Psoas muscle (tissue), 8 donors: ENCODE measurements at places on chromosomes 16 and 17. TPM values are rescaled to one million over a fixed set of nuclear protein-coding genes. Genes with fewer than 3 reads are reported as not detected.
A peak's percentile ranks its signal among the peaks of the same experiment; 100 is the strongest.

Gene TBC1D28
- total RNA-seq = not detected

Gene ABCC11
- 0.22 TPM for total RNA-seq

Gene XPO6
- 24.5 TPM for total RNA-seq

Gene TMEM88
- total RNA-seq = 16.9 TPM

Gene CCL8
- not detected for total RNA-seq

Gene ZNF200
- total RNA-seq = 3.4 TPM

Gene CDR2L
- total RNA-seq = 3.4 TPM

Gene CDH3
- total RNA-seq = not detected

Gene ZNF830
- 9.1 TPM for total RNA-seq

Gene RBFOX1
- 122 TPM for total RNA-seq

Gene OR2C1
- total RNA-seq = not detected

DNA sequence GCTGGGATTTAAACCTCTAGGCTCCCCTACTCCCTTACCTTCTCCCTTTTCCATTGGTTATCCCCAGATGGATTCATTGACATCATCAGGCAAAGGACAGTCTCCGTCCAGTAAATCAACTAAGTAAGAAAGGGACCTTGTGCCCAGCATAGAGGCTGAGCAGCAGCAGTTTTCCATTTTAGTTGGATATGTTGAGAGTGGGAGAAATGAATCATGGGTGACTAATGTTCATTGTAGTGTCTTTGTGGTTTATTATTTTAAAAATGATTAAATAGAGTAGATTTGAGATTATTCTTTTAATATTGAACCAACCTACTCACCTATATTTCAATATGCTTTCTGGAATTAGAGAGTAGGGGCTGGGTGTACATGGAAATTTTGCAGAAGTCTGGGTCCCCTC lies 99.4 kb upstream of the CACNG3 start:
- no peaks in the 10 kb centered on the region for H3K36me3 ChIP-seq
- no peaks in the 10 kb centered on the region for H3K4me1 ChIP-seq
- no peaks in the 10 kb centered on the region for H3K27me3 ChIP-seq
- DNase-seq = no peak
- no peak overlapping the region for H3K27ac ChIP-seq

GRCh38 chr16:31484491-31485171 lies 1.7 kb downstream of the SLC5A2 start:
- peaks cover 20% of the 10 kb centered on the region for H3K4me1 ChIP-seq
- no peak overlapping the region for H3K27ac ChIP-seq
- H3K27me3 ChIP-seq = peaks cover 43% of the 10 kb centered on the region
- no peaks in the 10 kb centered on the region for H3K36me3 ChIP-seq
- no peak overlapping the region for H3K4me3 ChIP-seq
- DNase-seq = no peak

GRCh38 chr16:50496990-50497389 lies 51.2 kb upstream of the NKD1 start:
- DNase-seq = no peak
- no peaks in the 10 kb centered on the region for H3K36me3 ChIP-seq
- H3K4me3 ChIP-seq = no peak overlapping the region
- H3K27ac ChIP-seq = no peak overlapping the region
- no peaks in the 10 kb centered on the region for H3K27me3 ChIP-seq

DNA sequence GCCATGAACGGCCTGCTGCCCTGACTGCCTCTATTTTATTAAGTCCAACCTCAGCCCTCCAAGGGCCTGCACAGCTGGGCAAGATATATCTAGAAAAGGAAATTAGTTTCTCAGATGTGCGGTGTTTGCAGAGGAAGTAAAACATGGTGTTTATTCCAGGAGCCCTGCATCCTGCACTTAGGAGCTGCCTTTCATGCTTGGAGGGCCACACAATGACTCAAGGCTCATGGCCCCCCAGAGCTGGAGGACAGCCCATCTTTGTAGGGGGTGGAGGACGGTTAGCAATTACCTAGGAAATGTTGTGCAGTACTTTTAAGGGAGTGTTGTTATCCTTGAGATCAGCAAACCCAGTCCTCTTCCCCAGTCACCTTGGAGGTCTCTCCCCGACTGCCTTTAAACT lies 80.5 kb downstream of the COPRS start:
- no peak overlapping the region for H3K4me3 ChIP-seq
- no peak for DNase-seq
- no peak overlapping the region for H3K27ac ChIP-seq
- H3K4me1 ChIP-seq = no peaks in the 10 kb centered on the region
- no peaks in the 10 kb centered on the region for H3K27me3 ChIP-seq

DNA sequence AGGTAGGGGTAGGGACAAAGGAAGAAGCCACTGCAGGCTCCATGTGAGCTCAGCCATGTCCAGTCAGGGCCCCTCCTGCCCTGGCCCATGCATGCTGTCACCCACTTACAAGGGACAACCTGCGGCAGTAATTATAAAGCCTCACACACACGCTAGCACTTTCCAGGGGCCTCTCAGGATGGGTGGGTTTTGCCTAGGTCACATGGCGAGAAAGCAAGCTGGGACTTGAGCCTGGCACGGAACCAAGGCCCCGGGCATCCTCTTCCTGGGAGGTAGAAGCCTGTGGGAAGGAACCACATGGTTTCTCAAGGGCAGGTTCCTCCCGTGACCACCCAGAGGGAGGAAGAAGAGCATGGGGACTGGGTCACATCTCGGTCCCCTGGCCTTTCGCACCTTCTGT lies 7.0 kb downstream of the ZNF319 start:
- no peaks in the 10 kb centered on the region for H3K36me3 ChIP-seq
- H3K27ac ChIP-seq = no peak overlapping the region

DNA sequence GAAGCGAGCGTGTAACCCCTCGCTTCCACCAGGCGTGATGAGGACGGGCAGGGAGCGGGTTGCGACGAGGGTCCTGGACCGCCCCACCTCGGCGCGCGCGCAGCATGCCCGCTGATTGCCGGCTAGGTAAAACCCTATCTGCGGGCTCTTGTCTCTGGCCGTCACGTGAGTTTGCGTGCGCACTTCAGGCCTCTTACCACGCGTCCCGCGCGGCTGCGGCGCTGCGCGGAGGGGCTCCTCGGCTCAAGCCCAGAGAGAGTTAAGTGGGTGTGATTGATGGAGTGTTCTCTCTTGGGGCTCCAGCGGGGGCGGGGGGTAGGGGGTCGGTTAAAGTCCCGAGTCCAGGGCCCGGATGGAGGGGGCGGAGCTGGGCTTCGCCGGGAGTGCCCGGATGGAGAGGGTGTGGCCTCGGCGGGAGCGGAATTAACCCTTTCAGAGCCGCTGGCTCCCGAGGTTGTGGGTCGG lies 7.9 kb downstream of the KDM6B start:
- peaks cover 49% of the 10 kb centered on the region for H3K4me1 ChIP-seq
- no peaks in the 10 kb centered on the region for H3K36me3 ChIP-seq
- H3K27ac ChIP-seq = peak overlapping the region; percentile 99
- no peaks in the 10 kb centered on the region for H3K27me3 ChIP-seq

DNA sequence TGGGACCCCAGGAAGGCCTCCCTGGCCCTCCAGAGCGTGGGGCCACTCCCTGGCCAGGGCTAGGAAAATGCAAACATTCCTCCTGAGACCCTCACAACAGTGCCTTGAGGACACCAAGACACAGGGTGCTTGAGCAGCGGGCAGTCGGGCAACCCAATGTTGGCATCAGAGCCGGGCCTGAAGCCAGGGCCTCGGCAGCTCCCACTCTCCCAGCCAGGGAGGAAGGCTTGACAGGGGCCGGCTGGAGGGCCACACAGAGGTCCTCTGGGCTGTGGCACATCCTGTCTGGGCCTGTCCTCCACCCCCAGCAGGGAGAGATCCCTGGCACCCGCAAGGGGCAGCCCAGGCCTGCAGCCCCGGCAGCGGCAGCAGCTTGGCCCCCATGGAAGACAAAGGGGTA lies 12.3 kb upstream of the KRT17 start:
- no peak overlapping the region for H3K27ac ChIP-seq
- H3K4me1 ChIP-seq = peaks cover 7% of the 10 kb centered on the region
- H3K36me3 ChIP-seq = no peaks in the 10 kb centered on the region
- H3K4me3 ChIP-seq = no peak overlapping the region
- no peak for DNase-seq

DNA sequence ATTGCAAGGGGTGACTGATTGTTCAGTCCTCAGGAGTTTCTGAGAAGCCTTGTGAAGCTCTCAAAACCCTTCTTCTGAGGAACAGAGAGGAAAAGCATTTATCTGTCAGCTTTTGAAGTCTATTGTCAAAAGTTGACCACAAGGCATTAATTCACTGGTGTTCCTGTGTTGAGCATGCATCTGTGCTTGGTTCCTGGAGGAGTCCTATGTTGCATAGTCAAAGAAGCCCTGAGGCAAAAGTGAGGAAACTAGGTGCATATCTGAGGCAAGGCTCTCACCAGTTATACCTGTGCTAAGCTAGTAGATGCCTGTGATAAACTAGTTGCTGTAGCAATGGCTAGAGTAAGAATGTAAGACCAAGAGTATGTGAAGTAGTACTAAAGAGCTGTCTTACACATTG lies 1.8 kb upstream of the HEATR6 start:
- H3K4me3 ChIP-seq = no peak overlapping the region
- peaks cover 16% of the 10 kb centered on the region for H3K4me1 ChIP-seq
- H3K27ac ChIP-seq = no peak overlapping the region
- peaks cover 11% of the 10 kb centered on the region for H3K36me3 ChIP-seq

DNA sequence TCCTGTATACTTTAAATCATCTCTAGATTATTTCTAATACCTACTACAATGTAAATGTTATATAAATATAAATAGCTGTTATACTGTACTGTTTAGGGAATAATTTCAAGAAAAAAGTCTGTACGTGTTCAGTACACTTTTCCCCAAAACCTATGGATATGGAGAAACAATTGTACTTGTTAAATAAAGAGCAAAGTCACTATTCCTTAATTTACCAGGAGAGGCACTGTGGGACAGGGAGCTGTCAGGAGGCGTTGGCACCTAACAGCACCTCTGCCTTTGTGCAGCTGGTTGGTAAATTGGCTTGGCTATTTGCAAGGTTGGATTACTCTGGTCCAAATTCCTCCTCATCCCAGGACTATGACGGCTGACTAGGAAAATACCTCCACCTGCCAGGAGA lies 28.0 kb downstream of the CRHR1 start:
- no peaks in the 10 kb centered on the region for H3K36me3 ChIP-seq
- no peak for DNase-seq
- no peaks in the 10 kb centered on the region for H3K27me3 ChIP-seq
- peaks cover 4% of the 10 kb centered on the region for H3K4me1 ChIP-seq
- H3K4me3 ChIP-seq = no peak overlapping the region

GRCh38 chr17:34299956-34300577 lies 14.5 kb downstream of the CCL11 start:
- H3K4me3 ChIP-seq = no peak overlapping the region
- no peaks in the 10 kb centered on the region for H3K4me1 ChIP-seq
- peak overlapping the region; percentile 48 for H3K27ac ChIP-seq
- H3K36me3 ChIP-seq = no peaks in the 10 kb centered on the region
- H3K27me3 ChIP-seq = no peaks in the 10 kb centered on the region
- no peak for DNase-seq

- H3K36me3 ChIP-seq = no peaks in the 10 kb centered on the region
- no peak overlapping the region for H3K4me3 ChIP-seq
- no peaks in the 10 kb centered on the region for H3K27me3 ChIP-seq
- H3K27ac ChIP-seq = no peak overlapping the region
- no peaks in the 10 kb centered on the region for H3K4me1 ChIP-seq
- no peak for DNase-seq
Observed at GRCh38 chr17:65698381-65699061, 137.1 kb upstream of the AXIN2 start.

DNA sequence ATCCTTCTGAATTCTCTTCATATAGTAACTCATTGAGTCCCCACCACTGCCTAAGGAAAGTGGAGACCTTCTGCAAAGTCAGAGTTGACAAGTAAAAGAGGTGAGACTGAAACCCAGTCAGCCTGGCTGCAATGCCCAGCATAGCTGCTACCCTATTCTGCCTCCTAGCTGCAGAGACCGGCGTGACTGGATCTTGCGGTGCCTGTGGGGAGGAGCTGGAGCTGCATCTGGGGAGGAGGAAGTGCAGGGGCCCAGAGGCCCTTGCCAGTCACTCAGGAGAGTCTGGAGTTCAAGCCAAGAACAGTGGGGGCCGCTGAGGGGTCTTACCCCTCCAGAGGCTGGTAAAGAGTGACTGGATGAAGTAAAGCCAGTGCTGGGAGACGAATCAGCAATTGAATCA lies 35.0 kb upstream of the ZNF423 start:
- no peaks in the 10 kb centered on the region for H3K4me1 ChIP-seq
- DNase-seq = no peak
- H3K4me3 ChIP-seq = no peak overlapping the region
- no peaks in the 10 kb centered on the region for H3K36me3 ChIP-seq
- no peaks in the 10 kb centered on the region for H3K27me3 ChIP-seq
- no peak overlapping the region for H3K27ac ChIP-seq

DNA sequence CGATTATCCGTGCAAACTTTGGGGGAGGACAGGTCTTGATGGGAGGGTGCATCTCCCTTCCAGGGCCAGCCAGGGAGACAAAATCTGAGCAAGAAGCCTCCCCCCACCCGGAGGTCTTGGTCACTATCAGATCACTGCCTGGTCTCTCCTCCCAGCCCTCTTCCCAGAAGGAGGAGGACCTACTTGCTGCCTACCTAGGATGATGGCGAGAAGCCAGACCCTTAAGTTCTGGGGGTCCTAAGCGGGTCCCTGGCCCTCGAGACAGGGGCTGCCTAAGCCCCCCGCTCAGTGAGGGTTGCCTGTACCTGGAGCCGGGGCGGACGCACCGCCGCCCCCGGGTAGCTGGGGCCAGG lies 4.6 kb downstream of the TSPOAP1 start:
- H3K27me3 ChIP-seq = peaks cover 5% of the 10 kb centered on the region
- H3K4me1 ChIP-seq = peaks cover 6% of the 10 kb centered on the region
- no peaks in the 10 kb centered on the region for H3K36me3 ChIP-seq
- H3K27ac ChIP-seq = peak overlapping the region; percentile 55
- no peak for DNase-seq

DNA sequence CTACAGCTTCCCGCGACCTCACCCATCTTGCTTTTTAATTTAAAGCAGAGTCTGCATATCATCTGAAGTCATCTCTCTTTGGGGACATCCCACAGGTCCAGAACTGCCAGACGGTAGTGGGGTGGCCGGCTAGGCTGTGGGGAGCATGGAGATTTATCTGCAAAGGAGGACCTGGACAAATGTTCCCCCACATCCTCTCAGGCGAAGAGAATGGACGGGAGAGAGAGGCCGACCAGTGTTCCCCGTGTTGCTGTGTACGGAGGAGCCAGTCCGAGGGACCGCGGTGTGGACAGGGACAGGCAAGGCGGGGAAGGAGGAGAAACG lies 665 bp upstream of the MT1M start:
- DNase-seq = no peak
- no peaks in the 10 kb centered on the region for H3K27me3 ChIP-seq

DNA sequence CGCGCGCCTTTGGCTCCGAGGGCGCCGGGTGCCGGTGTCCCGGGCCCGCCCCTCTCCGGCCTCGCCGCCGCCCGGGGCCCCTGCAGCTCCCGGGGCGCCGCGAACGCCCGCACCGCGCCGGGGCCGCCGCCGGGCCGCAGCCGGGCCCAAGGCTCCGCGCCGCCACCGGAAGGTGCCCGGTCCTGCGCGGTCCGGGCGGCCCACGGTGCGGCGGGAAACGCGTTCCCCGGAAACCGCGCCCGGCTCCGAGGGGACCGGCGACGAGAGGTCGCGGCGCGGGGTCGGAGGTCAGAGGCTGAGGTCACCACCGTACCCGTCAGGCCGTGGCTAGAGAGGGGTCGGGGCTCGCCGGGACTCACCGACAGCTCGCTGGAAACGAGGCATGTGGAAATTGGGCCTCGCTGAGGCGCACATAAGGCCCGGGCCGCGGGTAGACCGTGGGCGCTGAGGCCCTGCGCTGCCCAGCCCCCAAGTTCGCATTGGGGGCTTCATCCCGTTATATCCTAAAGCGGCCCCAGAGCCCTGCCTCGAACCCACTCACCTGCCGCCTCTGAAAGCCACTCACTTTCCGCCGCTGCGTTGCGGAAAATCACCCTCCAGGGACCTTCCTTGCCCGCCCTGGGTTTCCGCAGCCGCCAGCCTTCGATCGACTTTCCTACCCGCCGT lies at the start of gene DUS1L:
DUS1L (minus strand) TSS at position 167 of the 666 bp plus-strand sequence. CDS start 745 bp downstream, outside the sequence.
- peak; percentile 73 for DNase-seq
- no peaks in the 10 kb centered on the region for H3K27me3 ChIP-seq
- H3K36me3 ChIP-seq = peaks cover 34% of the 10 kb centered on the region
- peak within 1 kb of the TSS; percentile 98 for H3K4me3 ChIP-seq
- peaks cover 9% of the 10 kb centered on the region for H3K4me1 ChIP-seq
